ENCODE measurements at places on chromosomes 6 and 20.

- DNase-seq, result no peak
Observed at GRCh38 chr20:49559411-49560081, 8.4 kb downstream of the PTGIS start.

GRCh38 chr20:11929947-11930346 lies 12.3 kb downstream of the BTBD3 start:
- DNase-seq, result no peak

- DNase-seq, result no peak
Observed at GRCh38 chr6:30041821-30042220, 19.2 kb upstream of the POLR1H start.

DNA sequence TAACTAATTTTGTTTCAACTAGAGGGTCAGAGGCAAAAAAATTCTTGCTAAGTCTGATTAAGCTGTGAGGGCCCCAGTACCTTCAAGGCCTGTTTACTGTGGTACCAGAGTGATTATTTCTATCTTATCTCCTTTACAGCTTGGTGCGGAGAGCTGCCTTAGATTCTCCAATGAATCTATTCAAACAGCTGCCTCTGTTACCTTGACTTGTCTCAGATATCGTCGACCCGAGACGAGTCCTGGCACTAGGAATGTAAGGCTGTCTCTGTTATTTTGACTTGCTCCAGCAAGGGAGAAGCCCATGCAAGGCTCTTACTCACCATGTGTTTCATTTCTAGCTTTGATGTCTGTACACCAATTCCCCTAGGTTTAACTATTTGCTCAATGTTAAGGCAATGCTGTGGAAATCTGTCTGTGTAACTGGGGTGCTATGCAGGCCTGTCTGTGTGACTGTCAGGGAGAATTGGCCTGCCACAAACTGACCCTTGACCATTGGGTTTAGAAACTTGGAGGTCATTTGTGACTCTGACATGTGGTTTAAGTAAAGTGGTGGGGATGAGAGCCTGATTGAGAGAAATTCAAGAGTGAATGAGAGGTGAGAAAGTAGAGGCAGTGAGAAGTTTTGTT lies 10.4 kb upstream of the FKBPL start:
- no peak for DNase-seq

- DNase-seq, result no peak
Observed at GRCh38 chr20:41081276-41081814, 52.7 kb downstream of the TOP1 start.

DNA sequence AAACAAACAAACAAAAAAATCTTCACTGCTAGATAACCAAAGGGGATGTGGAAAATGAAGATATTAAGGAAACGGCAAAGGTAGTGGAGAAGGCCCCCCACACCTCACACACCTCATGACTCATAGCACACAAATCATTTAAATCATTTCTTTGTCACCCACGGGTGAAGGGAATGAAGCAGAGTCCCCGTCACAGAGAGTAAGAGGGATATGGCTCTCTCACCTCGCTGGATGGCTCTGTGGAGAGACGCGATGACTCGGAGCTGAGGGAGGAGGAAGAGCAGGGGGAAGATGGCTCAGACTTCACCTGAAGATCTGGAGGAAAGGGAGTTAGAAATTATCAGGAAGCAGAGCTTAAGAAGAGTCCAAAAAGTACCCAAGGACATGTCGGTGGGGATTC lies 1.2 kb downstream of the ATF6B start:
- no peak for DNase-seq

DNA sequence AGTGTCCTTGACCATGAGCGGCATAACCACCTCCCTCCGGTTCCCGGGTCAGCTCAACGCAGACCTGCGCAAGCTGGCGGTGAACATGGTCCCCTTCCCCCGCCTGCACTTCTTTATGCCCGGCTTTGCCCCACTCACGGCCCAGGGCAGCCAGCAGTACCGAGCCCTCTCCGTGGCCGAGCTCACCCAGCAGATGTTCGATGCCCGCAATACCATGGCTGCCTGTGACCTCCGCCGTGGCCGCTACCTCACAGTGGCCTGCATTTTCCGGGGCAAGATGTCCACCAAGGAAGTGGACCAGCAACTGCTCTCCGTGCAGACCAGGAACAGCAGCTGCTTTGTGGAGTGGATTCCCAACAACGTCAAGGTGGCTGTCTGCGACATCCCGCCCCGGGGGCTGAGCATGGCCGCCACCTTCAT lies 4.9 kb downstream of the TUBB1 start:
- DNase-seq, result no peak

GRCh38 chr6:132220800-132221199 lies 180.5 kb downstream of the MOXD1 start:
- no peak for DNase-seq

DNA sequence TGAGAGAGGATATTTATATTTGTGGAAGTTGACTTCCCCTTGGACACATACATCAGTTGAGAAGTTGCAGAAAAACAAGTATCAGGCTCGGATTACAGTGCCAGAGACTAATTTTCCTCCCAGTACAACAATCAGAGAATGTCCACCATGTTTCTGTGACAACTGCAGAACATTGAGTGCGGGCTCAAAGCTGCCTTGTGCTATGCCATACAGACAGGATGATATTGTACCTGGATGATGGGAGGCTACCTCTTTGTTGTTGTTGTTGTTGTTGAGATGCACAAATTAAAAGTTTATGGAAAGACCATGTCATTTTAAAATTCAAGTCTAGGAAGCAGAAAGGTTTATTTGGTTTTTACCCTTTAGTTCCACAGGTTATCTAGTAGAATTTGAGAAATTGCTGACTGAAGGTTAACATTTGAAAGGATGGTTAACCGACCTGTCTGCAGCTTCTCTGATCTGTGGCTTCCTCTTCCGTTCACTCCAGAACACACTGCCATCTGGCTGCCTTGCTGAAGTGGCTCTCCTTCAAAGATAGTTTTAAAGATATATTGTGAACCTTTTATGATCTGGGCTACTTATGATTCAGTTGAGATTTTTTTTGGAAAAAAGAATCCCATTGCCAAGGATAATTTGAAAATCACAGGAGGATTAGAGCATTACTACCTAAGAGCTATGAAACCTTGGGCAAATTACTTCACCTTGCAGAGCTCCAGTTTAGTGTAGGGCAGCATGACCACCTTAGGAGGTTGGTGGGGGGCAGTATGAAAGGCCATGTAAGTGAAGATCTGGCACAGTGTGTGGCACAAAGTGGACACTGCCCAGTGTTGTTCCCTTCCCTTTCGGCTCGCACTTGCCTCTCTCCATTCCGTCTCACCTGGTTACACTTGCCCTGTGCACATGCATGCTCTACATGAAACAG lies 15.9 kb downstream of the TMEM200A start:
- no peak for DNase-seq

GRCh38 chr20:50758469-50758868 lies 27.1 kb downstream of the PARD6B start:
- no peak for DNase-seq

DNA sequence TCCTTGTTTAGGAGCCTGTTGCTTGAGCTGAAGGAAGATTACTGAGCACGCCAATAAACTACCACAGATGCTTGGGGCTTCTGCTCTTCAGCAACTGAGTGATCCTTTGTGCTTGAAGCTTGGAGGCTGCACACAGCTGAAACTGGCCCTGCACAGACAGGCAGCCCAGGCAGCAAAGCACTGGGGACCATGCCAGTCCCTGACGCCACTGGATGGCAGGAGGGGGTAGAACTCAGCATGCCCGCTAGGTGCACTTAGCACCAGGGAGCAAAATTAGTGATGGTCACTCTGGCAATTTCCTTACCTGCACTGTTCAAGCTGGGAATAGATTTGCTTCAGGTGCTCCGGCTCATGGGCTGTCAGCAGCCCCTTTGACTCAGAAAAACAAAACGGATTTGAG lies 91.5 kb downstream of the FAM50B start:
- DNase-seq, result no peak

DNA sequence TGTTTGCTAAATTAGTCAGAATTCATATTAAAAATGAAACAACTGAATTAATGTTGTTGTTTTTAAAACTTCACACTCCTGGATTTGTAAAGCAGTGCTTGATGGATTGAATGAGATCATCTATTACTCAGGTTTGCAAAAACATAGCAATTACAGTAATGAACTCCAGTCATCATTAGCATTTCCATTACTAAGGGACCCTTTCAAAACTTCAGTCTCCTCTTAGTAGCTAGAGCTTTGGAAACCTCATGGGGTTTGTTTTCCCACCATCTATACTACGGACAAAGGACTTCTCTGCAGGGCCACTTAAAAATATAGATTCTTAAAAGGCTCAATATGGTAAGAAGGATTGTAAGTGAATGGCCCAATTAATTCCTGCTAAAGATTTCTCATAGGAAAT lies 209.9 kb upstream of the PRND start:
- no peak for DNase-seq

- DNase-seq, result no peak
Observed at GRCh38 chr6:34953061-34954025, 64.3 kb downstream of the ANKS1A start.

DNA sequence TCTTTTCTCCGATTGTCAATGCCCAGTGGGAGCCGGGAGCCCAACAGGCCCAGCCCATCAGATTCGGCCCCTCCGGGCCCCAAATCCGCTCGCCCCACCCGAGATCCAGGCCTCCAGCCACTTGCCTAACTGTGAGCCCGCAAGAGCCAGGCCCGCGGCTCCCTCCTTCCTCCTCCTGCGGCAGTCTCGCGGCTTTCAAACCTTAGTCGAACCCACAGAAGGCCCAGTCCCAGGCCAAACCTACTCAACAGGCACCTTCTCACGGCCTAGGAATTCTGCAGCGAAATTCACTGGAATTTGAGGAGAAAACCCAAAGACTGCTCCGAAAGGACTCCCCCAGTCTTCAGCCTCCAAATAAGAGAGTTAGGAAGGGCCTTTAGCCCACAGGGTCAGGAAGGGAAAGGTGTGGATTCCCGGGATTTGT lies 2.8 kb upstream of the TFAP2A start:
- no peak for DNase-seq

DNA sequence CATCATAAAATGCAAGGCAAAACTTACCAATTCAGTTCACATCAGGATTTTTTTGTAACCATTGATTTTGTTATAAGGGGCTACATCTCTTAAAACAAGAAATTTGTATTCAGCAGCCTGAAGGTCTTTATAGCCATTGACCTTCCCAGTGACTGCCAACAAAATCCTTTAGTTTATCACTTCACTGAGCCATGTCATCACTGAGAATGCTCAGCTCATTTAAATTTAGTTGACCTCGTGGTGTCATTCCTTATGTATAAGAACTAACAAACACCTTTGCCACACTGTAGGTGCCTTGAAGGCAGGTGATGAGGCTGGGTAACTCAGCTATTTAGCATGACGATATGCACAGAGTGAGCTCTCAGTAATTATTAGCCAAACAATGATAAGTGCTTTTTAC lies 77.7 kb downstream of the GRM1 start:
- no peak for DNase-seq
